Small intestine (tissue), 16 donors: ENCODE measurements at places on chromosomes 12 and 14. TPM values are rescaled to one million over a fixed set of nuclear protein-coding genes. Genes with fewer than 3 reads are reported as not detected.

DNA sequence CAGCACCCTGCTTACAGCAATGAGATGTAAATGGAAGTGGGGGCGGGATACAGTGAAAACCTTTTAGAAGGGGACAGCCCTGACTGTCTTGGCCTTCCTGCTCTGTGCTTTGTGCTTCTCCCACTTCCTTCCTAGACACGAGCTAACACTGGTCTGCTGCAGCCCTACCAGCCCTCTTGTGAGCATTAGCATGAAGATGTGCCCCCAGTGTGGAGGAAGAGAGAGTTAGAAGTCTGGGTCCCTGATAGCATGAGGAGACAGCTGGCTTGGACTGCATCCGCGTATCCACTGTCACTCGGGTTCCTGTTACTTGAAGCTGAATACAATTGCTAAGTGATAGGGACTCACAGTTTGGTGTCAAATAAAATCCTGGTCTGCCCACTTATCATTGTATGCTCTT, 248.1 kb upstream of the SOX5 start:
- no peaks in the 10 kb centered on the region for H3K4me1 ChIP-seq
- H3K4me3 ChIP-seq, result no peak overlapping the region
- no peaks in the 10 kb centered on the region for H3K36me3 ChIP-seq

DNA sequence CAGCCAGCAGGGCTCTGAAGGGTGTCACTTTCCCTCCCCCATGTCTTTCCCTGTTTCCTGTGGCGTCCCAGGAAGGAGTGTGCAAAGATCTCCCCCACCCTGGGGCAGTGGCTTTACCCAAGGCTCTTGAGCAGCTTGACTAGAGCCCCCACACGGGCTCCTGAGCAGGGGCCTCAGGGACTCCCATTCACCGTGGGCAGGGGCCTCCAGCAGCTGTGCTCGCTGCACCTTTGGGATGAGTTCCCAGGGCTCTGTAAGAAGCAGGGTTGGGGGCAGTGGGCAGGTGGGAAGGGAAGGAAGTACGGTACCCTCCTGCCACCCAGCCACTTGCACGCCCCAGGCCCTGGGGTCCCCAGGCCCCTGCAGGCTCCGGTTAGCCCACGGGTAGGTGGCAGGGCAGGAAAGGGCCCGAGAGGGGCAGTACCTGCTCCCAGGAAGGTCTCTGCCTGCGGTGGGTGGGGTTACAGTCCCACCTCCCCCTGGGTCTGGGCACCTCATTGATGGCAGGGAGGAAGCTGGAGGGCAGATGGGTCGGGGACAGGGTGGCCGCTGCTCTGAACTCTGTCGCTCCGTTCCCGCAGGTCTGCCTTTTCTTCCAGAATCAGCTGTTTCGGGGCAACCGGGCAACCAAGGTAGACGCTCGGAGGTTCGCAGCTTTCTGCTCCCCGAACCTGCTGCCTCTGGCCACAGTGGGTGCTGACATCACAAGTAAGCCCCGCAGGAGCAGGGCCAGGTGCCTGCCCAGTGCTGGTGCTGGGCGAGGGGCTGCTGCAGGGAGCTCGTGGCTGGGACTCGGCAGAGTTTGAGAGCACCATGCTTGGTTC, 13.0 kb downstream of the ASPG start:
- no peak overlapping the region for H3K27ac ChIP-seq
- H3K4me1 ChIP-seq, result peaks cover 8% of the 10 kb centered on the region
- no peak overlapping the region for H3K4me3 ChIP-seq
- H3K36me3 ChIP-seq, result no peaks in the 10 kb centered on the region

GRCh38 chr14:32724867-32725471, 213.7 kb upstream of the NPAS3 start:
- no peaks in the 10 kb centered on the region for H3K36me3 ChIP-seq
- no peak overlapping the region for H3K27ac ChIP-seq
- H3K4me3 ChIP-seq, result no peak overlapping the region
- no peaks in the 10 kb centered on the region for H3K4me1 ChIP-seq

- H3K36me3 ChIP-seq, result no peaks in the 10 kb centered on the region
- H3K4me3 ChIP-seq, result no peak overlapping the region
- peak; percentile 57 for DNase-seq
Observed at GRCh38 chr12:18320036-18320617, 58.8 kb downstream of the PIK3C2G start.

DNA sequence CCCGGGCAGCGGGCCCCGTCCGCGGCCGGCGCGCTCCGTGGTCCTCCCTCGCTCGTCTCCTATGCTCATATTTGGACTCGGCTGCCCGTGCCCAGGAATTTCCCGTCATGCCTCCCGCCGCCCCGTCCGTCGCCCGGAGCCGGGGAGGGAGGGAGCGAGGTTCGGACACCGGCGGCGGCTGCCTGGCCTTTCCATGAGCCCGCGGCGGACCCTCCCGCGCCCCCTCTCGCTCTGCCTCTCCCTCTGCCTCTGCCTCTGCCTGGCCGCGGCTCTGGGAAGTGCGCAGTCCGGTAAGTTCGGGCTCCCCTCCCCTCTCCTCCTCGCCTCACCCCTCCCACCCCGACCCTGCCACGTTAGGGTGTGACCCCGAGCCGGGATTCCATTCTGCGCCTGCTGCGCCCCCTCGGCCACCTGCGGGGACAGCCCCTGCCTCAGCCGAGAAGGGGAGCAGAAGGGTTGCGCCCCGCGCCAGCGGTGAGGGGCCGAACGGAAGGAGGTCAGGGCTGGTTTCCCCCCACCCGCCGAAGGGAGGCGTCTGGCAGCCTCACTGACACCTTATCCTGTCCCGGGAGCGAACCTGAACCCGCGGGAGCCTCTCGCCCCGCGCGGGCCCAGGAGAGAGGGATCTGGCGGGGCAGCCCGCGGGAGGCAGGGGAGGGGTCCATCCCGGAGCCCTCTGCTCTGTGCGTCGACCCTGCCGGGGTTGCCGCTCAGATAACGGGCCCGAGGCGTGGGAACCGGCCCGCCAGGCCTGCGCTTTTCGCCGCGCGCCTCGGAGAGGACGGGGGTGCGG, at the start of gene MSRB3:
Gene MSRB3 (plus strand): TSS at position 108 of the 793 bp plus-strand sequence. CDS start 29,897 bp downstream, outside the sequence.
- peak within 1 kb of the TSS; percentile 75 for H3K4me3 ChIP-seq
- peak within 1 kb of the TSS; percentile 85 for H3K27ac ChIP-seq
- DNase-seq, result peak; percentile 57
- H3K36me3 ChIP-seq, result no peaks in the 10 kb centered on the region
- peaks cover 27% of the 10 kb centered on the region for H3K27me3 ChIP-seq

DNA sequence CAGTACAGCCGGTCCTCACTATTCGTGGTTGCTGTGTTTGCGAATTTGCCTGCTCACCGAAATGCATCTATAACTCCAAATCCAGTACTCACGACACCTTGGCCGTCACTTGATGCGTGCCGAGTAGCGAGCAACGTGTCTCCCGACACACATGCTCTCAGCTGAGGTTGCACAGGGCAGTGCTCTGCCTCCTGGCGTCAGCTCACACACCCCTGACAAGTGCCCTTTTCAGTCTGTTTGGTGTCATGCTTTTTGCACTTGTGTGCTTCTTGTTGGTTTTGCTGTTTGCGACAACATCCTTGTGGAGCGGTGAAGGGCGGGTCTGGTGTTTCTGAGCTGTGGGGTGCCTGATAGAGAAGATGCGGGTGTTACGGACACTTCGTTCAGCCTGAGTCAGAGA, 110.4 kb upstream of the RFLNA start:
- H3K36me3 ChIP-seq, result no peaks in the 10 kb centered on the region
- H3K27me3 ChIP-seq, result no peaks in the 10 kb centered on the region
- no peak overlapping the region for H3K4me3 ChIP-seq
- H3K27ac ChIP-seq, result no peak overlapping the region

- peaks cover 13% of the 10 kb centered on the region for H3K36me3 ChIP-seq
- H3K4me3 ChIP-seq, result no peak overlapping the region
- no peak for DNase-seq
- H3K27me3 ChIP-seq, result peaks cover 3% of the 10 kb centered on the region
- H3K27ac ChIP-seq, result no peak overlapping the region
Observed at GRCh38 chr14:100902295-100903133, 1.0 kb downstream of the RTL1 start.

DNA sequence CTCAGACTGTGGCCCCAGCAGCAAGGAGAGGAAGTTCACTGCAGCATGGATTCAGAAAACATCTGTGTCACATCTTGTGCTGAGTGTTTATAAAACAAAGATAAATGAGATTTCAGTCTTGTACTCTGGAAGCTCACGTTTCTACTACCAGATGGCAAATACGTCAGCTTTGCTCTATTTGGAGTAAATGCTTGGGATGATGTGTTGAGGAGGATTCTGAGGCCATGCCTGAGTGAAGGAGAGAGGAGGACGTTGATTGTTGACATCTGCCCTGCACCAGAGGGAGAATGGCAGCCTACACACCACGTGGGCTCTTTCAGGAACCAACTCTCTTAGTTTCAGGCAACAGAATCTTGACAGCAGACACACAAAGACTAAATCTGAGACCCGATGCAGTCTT, 188.9 kb downstream of the TMEM132C start:
- no peaks in the 10 kb centered on the region for H3K27me3 ChIP-seq
- H3K4me3 ChIP-seq, result no peak overlapping the region
- no peaks in the 10 kb centered on the region for H3K36me3 ChIP-seq
- no peaks in the 10 kb centered on the region for H3K4me1 ChIP-seq
- no peak overlapping the region for H3K27ac ChIP-seq
- DNase-seq, result peak; percentile 21

- no peaks in the 10 kb centered on the region for H3K27me3 ChIP-seq
- H3K27ac ChIP-seq, result no peak overlapping the region
- no peak overlapping the region for H3K4me3 ChIP-seq
- no peak for DNase-seq
Observed at GRCh38 chr12:90323217-90323616, 614.6 kb upstream of the ATP2B1 start.

PTCSC3 gene
- polyA plus RNA-seq, result not detected

INSM2 gene
- not detected for polyA plus RNA-seq

FOXN4 gene
- polyA plus RNA-seq, result 0.03 TPM

PGF gene
- polyA plus RNA-seq, result 3.2 TPM

CRIP1 gene
- 71.9 TPM for polyA plus RNA-seq
